ENCODE measurements at places on chromosomes 5 and 9.

DNA sequence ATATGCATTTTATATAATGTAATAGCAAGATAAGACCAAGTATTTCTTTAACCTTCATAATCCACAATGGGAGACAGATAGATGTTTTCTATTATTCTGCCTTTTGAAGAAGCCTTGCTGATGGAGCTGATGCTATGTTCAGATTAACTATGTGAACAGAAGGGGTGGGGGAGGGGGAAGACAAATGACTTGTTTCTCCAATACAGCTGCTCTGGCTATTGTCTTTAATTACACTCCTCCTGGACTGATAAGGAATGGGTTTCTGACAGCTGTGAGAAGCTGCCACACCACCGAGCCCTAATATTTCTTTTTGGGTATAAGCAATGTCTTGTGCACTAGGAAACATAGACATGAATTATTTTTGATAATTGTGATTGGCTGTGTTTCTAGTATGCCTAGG, 62.0 kb downstream of the CAVIN4 start:
- no peak for DNase-seq

DNA sequence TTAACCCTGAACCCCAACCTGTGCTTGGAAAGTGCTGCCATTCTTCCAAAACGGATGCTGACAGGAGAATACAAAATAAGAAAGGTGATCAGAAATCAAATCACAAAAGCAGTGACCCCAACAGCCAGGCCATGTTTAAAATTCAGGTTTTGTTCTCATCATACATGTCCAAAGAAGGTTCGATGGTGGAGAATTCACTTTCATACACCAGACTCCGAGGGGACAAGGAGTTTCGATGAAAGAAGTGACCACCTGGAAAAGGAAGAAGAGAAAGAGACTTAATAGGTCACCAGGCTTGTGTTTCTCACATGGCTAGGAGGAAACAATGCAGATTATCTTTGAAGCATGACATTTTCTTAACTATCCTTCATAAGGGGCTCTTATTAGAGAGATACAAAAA, 12.5 kb upstream of the TBC1D9B start:
- DNase-seq, result no peak

GRCh38 chr5:177997846-177998245, 1.8 kb upstream of the PROP1 start:
- no peak for DNase-seq

DNA sequence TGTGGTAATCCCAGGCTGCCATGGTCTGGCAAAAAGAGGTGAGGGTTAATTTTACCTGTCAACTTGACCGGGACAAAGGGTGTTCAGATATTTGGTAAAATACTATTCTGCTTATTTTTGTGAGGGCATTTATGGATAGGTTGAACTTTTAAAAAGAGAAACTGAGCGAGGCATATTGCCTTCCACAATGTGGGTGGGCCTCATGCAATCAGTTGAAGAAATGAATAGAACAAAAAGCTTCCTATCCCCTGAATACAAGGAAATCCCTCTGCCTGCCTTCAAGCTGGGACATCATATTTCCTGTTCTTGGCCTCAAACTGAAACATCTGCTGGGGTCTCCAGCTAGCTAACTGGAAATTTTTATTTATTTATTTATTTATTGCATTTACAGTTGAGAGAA, 734.7 kb downstream of the IRX1 start:
- DNase-seq, result no peak

DNA sequence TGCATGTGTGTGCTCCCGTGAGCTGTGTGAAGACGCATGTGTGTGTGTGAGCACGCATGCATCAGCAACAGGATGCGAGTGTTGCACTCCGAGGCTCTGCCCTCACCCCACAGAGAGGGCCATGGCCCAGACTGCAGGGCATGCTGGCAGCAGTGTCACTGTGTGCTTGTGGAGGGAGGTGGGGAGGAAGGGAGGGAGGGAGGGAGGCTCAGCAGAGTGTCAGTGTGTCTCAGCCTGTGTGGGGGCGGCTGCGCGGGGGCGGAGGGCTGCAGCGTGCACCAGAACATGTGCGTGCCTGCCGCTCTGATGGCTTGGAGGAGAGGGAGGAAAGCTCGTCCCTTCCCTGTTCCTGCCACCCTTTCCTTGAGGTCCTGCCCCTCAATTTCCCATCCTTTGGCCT, 5.3 kb downstream of the CAMK2A start:
- DNase-seq, result no peak

DNA sequence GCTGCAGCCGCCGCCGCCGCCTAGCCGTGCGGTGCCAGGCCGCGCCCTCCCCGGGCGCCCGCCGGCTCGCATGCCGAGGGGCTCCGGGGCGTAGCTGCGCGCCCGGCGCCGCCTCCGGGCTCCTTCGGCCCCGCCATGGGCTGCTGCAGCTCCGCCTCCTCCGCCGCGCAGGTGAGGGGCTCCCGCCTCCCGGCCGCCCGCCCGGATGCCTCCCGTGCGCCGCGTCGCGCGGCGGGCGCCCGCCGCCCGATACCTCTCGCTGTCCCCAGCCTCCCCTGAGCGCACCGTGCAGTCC, 230 bp downstream of the SLC44A1 start:
- DNase-seq, result no peak

GRCh38 chr5:150497989-150498317, 10.0 kb upstream of the NDST1 start:
- DNase-seq, result no peak

DNA sequence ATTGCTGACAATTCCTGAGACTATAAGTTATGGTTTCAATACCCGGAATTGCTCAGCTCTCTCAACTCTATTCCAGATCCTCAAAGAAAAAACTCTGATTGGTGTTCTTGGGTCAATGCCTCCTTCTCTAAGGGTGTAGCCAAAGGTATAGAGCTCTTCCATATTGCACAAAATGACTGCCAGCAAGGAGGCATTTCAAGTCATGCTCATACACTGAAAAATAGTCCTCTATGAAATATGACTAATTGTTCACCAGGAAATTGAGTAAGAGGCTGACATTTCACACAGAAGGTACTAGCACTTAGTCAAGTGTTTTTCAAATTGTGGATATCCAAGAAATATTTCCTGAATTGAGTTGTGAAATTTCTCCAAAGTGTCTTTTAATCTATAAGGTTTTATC, 111.1 kb upstream of the KLF9 start:
- DNase-seq, result no peak

DNA sequence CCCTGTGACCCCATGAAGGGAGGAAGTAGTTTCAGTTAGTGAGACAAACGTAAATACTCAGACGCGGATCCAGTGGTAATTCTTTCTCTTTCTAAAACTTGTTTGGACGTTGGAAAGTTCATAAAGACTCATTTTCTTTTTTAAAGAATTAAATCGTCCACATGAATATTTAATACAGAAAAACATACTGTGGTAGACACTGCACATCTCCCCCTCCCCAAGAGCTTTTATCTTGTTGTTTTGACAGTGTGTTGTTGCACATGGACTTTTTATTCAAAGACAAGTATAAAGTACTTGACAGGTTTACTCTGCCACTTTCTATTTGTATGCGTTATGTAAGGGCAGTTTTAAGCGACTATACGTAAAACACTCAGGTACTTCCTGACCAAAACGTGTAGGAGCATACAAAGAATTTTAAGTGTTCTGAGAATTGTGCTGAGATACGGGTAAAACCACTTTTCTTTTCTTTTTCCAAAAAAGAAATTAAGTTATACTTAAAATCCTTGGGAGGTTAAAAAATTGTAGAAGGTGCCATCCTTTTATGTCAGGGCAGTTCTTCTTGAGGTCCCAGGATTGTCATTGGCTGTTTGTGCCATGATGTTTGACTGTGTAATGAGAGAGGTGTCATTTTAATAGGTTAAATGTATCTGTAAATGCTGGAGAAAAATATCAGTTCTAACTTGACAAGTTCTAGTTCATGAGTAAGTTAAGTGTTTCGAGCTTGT, 1.3 kb downstream of the NIPBL start:
- no peak for DNase-seq

- no peak for DNase-seq
Observed at GRCh38 chr9:28007097-28007817, 434.0 kb upstream of the C9orf72 start.

DNA sequence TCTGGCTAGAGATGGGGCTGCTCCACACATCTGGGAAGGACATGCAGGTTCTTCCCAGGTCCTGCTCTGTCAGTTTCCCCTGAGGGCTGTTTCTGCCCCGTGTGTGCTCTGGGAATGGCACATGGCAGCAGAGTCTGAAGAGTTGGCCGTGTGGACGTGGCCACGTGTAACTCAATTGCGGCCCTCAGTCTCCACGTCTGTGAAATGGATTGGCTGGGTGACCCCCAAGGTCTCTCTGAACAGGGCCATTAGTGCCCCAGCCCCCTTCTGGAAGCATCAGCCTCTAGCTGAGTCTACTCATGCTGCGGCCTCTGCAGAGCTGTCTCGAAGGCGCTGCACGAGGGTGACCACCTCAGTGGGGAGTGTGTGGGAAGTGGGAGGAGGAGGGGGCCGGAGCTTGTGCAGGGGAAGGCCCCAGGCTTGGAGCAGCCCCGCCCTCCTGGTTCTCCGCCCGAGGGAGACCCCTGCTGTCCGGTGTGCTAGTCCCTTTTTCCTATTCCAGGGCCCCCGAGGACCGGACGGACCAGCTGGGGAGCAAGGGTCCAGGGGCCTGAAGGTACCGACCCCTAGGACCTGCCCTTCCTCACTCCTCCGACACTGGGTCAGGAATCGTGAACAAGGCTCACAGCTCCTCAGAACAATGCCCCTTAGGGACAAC, 58.9 kb upstream of the ORM1 start:
- no peak for DNase-seq

GRCh38 chr5:35365758-35366157, 135.5 kb upstream of the PRLR start:
- no peak for DNase-seq

GRCh38 chr5:124059200-124059599, 547.2 kb downstream of the CSNK1G3 start:
- DNase-seq, result no peak

DNA sequence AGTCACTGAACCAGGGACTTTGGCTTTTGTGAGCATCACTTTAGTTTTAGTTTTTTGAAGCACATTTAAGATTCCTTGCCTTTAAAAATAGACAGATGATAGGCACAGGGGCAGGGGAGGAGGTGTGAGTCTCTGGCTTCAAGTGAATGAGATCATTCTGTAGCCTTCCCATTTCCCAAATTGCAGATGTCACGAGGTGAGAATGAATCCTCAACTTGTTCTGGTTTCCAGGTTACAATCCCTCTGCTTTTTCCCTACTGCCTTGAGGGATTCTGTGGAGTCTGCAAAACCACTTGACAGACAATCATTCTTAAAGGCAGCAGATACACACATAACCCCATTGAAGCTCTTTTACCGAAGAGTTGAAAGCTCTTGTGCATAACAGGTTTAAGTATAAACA, 332.4 kb downstream of the DMAC1 start:
- no peak for DNase-seq

- no peak for DNase-seq
Observed at GRCh38 chr5:157749462-157749799, 5.9 kb downstream of the LSM11 start.

All from RWPE2 (cell line).